ENCODE measurements at places on chromosomes 5 and 9.

GRCh38 chr9:90950600-90950999 is 149.0 kb downstream of the SYK start:
- no peak for DNase-seq

DNA sequence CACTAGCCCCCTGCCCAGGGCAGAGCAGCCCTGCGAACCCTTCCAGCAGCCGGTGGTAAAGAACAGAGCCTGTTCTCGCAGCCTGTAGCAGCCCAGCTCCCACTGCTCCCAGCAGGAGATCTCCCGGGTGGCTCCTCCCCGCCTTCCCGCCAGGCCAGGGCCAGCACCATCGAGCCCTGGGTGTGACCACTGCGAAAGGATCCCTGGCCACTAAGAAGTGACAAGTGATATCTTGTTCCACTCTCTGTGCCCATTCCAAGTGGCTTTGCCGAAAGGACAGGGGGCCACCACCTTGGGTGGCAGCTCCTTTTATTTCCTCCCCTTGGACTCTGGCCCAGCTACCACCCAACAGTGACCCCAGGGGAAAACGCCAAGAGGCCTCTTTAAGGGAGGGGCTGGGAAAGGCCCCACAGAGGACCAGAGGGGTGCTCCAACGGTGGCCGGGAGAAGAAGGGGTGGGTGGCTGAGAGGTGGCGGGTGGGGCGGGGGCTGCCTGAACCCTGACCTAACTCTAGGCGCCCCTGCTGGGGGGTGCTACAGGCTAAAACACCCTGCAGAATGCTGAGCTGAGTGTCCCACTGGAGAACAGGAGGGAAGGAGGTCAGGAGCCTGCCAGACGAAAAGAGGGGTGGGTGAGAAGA is 1.6 kb downstream of the NACC2 start:
- DNase-seq: no peak

DNA sequence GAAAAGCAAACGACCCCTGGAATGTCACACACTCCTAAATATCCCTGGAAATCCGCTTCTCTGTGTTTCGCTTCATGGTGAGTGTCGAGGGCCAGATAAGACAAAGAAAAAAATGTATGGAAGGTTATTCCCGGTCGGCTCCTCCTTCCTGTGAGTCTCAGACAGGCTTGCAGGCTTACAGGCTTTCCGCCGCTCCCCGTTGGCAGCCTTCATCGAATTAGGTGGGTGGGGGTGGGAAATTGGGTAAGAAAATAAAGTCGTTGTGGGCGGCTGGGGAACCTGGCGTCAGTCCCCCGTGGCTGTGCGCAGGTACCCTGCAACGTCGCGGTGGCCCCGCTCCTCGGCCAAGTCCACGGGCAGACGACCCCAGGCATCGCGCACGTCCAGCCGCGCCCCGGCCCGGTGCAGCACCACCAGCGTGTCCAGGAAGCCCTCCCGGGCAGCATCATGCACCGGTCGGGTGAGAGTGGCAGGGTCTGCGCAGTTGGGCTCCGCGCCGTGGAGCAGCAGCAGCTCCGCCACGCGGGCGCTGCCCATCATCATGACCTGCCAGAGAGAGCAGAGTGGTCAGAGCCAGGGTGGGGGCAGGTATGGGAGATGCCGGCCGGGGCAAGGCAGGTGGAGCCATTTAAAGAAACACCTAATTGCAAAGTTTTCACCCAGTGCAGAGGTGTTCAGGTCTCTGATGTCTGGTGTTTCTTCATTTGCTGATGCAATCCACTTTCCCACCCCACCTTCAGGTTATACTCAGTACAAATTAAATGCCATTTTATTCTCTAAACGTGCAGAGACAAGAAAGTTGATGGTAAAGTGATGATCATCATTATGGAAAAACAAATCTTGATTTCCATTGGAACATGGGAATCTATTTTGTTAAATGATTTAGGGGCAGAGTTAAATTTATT is 3.2 kb downstream of the CDKN2B start:
- DNase-seq: no peak

DNA sequence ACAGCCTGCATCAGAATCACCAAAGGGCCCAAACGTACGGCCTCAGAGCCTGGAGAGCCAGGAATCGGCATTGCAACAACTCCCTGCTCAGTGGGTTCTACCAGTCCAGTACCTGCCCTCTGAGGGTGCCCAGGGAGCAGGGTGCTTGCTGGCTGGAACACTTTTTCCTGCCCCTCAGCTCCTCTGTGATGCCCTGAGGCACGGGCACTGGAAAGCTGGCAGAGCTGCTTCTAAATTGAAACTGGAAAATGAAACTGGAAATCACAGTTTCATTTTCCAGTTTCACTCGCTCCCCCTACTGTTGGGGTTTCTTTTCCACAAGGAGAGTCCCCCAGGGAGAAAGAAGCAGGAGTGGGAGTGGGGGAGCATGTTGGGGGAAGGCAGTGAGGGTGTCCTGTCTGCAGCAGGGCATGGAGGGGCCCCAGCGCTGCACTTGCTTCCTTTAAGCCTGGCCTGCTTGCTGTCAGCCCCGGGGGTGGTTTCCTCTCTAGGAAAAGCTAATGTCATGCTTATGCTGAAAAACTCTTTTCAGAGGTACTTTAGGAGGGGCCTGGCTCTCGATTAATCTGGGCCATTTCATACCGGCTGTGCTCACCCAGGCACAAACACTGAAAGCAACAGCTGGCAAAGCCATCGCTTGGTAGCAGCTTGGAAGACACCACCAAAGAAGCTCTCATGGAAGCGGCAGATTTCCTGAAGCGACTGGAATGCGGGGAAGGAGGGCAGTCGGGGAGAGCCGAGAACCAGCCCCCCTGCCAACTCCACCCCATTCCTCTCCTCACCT is 26.2 kb downstream of the IRF1 start:
- DNase-seq: no peak

GRCh38 chr5:56233230-56233629 is at the start of gene ANKRD55:
Gene ANKRD55, minus strand, starts transcription at chr5:56233330. Its CDS starts 417 bp downstream, at chr5:56232913.
- no peak for DNase-seq

DNA sequence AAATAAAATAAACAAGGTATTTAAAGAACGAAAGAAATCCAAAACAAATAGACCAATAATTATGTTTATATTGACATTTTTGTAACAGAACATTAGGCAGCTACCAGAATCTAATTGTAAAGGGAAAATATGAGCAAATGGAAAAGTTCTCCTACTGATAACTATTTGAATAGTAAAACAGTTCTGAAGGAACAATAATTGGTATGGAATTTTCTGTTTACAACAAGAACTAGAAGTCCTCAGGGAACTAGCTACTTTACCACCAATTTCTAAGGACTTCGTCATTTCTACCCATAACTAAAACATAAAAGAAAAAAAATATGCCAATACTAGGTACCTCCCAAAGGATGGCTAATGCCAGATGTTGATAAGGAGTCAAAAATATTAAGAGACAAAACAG is 58.5 kb downstream of the AP3B1 start:
- DNase-seq: no peak

- peak; percentile 52 for DNase-seq
These were observed 66.0 kb upstream of the CAMK4 start for GRCh38 chr5:111158105-111158744.

- DNase-seq: no peak
These were observed 37.3 kb downstream of the ERCC6L2 start for GRCh38 chr9:95912773-95913172.

GRCh38 chr9:81685763-81686613 is 3.4 kb downstream of the TLE1 start:
- no peak for DNase-seq

- DNase-seq: no peak
These were observed 87.7 kb downstream of the ANGPTL2 start for GRCh38 chr9:127034691-127035090.

DNA sequence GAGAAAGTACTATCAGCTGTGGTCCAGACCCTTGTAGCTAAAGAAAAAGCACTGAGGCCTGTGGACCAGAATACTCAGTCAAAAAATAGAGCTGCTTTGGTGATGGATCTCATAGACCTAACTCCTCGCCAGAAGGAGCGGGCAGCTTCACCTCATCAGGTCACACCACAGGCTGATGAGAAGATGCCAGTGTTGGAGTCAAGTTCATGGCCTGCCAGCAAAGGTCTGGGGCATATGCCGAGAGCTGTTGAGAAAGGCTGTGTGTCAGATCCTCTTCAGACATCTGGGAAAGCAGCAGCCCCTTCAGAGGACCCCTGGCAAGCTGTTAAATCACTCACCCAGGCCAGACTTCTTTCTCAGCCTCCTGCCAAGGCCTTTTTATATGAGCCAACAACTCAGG is 8.9 kb downstream of the RAB24 start:
- DNase-seq: no peak

- no peak for DNase-seq
These were observed 3.0 kb downstream of the ATOX1 start for GRCh38 chr5:151755383-151755782.

- DNase-seq: no peak
These were observed 72.6 kb downstream of the GTF3C4 start for GRCh38 chr9:132742821-132743311.

DNA sequence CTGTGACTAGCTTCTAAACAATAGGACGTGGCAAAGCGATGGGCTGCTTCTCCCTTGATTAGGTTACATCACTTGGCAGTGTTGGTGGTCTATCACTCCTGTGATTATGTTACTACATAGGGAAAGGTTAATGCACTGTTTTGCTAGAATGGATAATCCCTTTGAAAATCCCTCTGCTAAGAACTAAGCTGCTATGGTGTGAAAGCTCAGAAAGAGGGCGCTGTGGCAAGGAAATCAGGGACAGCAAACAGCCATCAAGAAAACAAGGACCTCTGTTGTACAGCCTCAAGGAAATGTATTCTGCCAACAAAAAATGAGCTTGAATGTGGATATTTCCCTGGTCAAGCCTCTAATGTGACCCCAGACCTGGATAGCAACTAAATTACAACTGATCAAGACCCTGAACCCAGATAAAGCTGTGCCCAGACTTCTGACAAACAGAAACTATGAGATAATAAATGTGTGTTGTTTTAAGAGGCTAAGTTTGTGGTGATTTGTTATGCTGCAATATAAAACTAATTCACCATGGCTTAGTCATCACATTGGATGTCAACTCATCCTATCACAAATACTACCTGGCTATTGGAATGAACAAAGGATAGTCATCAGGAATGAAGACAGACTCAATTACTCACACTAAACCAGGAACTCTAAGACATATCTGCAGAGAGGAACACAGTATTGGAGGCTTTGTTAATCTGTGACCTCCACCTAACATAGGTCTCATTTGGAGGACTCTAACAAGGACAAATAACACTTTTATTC is 1215.9 kb downstream of the EFNA5 start:
- DNase-seq: no peak

- DNase-seq: no peak
These were observed 679.8 kb downstream of the CETN3 start for GRCh38 chr5:89729623-89730301.

DNA sequence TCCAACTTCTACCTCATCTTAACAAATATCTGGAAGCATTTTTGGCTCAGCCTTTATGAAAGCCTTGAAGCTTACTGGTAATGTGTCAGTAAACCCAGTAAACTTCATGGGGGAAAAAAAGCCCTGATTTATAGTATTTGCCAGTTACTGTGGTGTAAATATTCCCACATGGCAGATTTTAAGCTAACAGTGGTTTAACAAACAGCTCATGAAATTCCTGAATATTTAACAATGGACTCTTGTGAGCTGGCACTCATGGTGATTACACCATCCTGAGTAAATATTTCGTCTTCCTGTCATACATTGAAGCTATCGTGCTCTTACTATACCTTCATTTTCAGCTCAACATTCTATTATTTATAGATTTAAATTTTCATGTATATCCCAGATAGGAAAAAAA is 57.0 kb upstream of the ACOT12 start:
- peak; percentile 13 for DNase-seq

DNA sequence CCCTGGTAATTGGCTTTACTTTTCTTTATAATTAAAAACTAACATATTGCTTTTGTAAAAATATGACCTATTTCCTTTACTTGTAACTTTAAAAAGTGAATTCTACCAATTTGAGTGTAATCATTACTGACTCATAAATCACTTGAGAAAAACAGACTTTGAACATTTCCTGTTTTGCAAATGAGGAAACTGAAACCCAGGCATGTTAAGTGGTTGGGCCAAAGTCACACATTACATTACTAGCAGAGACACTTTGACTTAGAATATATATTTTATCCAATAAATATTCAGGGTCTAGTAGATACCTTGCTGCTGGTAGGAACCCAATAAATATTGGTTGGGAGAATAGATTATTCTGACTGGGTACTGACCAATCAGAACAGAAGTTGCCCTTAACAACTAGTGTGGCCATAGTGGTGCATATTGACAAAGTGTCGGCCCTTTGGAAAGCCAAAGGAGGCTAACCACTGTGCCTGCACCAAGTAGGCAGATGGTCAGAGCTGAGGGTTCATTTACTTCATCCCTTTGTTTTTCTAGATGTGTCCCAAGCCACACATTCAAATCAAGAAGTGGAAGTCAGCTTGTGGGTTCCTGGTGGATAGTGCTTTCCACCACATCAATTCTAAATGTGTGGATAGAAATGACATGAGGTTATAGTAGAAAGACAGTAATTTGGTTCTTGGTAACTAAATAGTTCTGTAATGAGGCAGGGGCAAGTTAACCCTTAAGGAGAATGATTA is 365.1 kb upstream of the RIOK2 start:
- DNase-seq: no peak

GRCh38 chr9:95171001-95171400 is 146.5 kb downstream of the FANCC start:
- DNase-seq: no peak

DNA sequence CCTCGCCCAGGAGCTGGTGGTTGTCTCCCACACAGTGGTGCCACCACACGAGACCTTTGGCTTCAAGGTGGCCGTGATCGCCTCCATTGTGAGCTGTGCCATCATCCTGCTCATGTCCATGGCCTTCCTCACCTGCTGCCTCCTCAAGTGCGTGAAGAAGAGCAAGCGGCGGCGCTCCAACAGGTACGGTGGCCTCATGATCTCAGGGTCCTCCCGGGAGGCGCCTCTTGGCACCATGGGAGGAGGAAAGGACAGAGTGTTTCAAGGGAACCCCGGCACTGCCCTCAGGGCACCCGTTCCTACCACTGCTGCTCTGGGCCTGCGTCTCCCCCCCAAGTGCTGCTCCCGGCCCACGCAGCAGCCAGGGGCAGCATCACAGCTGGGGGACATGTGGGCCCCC is 18.2 kb upstream of the CARD19 start:
- DNase-seq: no peak

- no peak for DNase-seq
These were observed 3.1 kb downstream of the SPACA9 start for GRCh38 chr9:132881826-132882225.

GRCh38 chr5:125823572-125823971 is 599.6 kb upstream of the GRAMD2B start:
- DNase-seq: no peak

DNA sequence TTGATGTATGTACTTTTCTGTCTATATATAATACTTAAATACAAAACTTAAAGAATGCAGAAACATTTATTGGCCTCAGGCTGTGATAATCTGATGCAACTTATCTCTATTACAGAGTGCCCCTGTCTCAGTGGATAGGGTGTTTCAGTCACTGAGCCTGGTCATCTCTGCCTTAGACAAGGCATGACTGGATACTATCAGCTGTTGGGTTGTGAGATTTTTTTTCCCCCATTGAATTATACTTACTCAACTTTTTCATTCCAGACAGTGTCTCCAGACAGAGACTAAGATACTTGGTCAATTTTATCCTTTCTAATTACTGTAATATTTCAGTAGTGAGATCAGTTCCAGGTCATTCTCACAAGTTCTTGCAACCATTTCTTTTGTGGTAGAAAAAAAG is 26.7 kb downstream of the XRCC4 start:
- DNase-seq: no peak
